ENCODE measurements at places on chromosomes 3 and 15.

DNA sequence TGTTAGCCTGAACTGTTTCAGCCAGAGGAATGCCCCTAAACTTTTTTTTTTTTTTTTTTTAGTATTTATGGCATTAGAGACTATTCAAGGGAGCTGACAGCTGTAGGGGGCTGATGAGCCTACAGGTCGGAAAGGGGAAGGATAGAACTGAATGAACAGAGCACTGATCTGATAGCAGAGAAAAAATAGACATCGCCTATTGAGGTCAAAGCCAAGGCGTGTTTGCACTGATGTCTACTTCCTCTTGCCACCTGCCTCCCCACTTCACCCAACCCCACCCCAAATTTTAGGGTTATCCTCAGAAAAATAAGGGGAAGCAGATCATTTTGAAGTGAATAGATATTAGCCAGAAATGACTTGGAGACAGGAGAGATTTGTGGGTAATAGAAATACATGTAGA, 3.0 kb upstream of the ZMAT3 start:
- no peak for DNase-seq

DNA sequence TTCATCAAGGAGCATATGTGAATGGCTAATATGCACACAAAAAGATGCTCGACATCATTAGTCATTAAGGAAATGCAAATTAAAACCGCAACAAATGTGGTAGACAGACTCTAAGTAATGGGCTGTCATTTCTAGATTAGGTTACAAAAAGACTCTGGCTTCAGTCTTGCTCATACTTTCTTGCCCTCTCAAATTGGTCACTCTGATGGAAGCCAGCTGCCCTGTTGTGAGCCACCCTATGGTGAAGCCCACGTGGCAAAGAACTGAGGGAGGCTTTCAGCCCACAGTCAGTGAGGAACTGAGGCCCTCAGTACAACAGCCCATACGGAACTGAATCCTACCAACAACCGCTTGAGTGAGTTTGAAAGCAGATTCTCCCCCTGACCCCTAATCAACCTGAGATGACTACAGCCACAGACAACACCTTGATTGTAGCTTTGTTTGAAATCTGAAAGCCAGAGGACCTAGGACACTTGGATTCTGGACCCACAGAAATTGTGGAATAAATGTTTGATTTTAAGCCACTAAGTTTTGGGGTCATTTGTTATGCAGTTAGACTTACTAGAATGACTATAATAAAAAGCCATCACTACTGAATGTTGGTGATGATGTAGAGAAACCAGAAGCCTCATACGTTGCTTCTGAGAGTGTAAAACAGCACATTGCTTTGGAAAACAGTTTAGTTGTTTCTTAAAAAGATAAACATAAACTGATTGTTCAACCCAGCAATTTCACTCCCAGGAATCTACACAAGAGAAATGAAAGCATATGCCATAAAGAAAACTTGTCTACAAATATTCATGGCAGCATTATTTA, 45.7 kb downstream of the EHHADH start:
- no peak for DNase-seq

DNA sequence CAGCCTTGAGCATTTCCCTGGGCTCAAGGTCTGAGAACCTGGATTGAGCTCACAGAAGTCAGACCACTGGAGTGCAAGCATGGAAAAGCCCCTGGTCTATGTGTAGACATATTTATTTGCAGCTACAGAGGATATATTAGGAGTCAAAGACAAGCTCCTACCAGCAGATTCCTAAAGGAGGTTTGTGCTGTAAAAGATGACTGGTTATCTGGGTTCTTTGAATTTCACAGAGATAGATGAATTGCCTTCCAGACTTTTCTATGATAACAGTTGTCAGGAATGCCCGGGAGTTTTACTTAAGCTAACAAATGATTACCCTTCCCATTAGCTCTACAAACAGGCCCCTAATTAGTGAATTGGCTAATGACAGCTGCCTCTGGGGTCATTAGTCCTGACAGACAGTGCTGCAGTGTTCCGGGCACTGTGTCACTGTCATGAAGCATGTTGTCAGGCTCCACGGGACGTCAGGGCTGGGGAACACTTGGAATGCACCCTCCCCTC, 48.8 kb upstream of the PLXNA1 start:
- DNase-seq = no peak

GRCh38 chr3:171121801-171122200, 95.3 kb upstream of the SLC2A2 start:
- no peak for DNase-seq

GRCh38 chr3:66383998-66384745, 116.7 kb downstream of the LRIG1 start:
- DNase-seq = no peak

DNA sequence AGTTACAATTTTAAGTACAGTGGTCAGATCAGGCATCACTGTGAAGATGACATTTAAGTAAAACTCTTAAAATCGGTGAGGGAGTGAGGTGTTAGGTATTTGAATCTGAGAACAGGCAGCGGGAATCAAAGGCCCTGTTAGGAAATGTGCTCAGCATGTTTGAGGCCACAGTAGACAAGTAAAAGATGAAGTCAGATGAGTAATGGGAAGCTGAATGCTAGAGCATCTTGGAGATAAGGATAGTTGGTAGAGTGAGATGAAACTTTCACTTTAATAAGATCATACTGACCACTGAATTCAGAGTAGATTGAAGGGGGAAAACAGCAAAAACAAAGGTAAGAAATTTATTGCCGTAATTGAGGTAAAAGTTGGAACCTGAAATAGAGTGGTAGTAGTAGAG, 61.6 kb downstream of the DCBLD2 start:
- no peak for DNase-seq

GRCh38 chr3:188090620-188091309, 63.2 kb upstream of the LPP start:
- no peak for DNase-seq

DNA sequence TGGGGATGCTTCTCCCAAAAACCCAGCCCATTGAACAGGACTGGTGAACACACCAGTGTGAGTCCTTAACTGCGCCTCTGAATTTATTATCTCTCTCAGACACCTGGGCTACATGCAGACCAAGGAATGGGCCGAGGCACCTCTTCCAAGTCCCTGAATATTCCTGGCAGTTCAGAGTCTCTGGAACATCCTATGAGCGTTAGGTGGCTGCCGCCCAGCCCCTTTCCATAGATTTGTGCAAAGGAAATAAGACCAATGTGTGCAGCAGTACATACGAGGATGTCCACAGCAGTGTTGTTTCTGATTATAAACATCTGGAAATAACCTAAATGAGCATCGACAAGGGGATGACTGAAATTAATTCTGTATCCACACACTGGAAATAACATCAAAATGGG, 104.9 kb upstream of the RPL32 start:
- no peak for DNase-seq

DNA sequence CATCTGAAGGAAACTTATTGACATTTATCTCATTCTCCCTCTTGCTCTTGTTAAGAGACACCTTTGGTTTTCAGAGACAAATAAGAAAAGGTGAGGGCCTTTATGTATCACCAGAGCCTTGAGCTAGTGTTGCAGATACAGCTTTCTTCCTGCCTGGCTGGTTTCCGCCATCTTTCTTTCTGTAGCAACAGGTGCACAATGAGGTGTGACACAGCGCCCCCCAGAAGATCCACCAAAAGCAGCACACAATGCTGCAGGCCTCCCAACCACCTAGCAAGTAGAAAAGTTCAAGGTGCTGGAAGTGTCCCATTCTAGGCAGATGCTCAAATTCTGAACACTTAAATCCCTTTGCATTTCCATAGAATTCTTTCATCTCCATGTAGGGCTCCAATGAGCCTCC, 106.6 kb downstream of the FOXP1 start:
- no peak for DNase-seq

DNA sequence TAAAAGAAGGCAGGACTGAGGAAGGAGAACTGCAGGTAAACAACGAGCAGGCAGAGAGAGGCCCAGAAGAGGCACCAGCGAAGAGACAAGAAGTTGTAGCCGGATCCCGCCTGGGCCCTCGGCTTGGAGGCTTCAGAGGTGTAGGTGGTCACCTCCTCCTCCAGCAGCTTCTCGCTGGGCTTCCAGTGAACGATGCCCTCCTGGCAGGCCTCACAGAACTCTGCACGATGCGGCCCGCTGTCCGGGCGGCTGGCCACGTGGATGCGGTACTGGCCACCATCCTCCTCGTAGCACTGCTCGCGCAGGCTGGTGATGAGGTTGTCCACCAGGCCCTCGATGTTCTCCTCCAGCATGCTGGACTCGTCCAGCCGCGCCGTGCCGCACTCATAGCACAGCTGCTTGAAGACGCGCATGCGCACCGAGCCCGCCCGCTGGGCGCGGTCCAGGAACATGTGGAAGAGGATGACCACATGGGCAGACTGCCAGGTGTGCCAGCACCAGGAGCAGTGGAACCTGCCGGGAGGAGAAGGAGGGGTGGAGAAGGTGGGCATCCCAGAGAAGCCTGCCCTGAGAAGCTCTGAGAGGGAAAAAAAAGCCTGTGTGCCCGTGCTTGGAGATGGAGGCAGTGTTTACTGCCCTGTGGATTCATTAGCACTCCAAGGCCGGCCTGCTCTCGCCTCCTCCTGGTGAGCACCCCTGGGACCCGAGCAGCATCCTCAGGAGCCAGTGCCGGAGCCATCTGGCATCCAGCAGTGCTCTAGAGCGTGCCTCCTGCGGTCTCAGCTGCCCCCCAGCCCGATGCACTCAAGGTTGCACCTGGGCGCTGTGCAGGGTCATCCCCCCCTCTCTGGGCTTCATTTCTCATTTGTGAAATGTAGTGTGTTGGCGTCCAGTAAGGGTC, 3.6 kb downstream of the RTP2 start:
- no peak for DNase-seq

- DNase-seq = peak; percentile 71
Observed at GRCh38 chr3:192850451-192850981, 67.1 kb downstream of the MB21D2 start.

GRCh38 chr15:35136321-35137189, 51.5 kb upstream of the NANOGP8 start:
- DNase-seq = no peak

DNA sequence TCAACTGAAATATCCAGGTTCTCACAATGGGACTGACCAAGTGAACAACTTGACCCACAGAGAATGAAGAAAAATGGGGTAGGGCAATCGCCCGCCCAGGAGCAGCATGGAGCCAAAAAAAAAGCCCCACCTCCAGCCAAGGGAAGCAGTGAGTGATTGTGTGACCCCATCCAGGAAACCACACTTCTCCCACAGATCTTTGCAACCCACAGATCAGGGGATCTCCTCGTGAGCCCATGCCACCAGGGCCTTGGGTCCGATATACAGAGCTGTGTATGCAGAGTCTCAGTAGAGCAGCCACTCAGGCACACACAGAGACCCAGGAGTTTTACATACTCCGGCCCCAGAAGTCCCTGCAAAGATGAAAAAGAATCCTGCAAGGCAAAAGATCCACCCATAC, 35.7 kb downstream of the PYGO1 start:
- DNase-seq = peak; percentile 3

DNA sequence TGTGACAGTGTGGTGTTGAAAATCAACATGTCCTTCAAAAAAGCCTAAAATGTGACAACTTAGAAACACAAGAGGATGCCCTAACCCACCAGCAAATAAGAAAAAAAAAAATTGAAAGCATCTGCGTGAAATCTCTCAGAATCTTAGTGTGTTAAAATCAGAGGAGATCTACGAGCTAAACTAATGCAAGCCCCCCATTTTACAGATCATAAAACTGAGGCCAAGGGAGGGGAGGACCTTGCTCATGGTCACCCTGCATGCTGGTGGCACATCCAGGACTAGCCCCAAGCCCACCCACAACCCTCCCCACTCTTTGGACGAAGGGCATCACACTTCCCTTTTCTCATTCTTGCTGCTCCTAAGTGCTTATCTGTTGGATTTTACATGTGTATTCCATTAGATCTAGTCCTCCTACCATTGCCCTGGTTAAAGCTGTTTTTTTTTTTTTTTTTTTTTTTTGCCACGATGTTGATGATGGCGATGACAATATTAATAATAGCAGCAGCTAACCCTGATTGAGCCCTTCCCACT, 29.1 kb upstream of the NOX5 start:
- DNase-seq = no peak

- DNase-seq = no peak
Observed at GRCh38 chr3:20648294-20648693, 462.3 kb upstream of the SGO1 start.

GRCh38 chr3:112847692-112848091, 1.0 kb upstream of the CD200R1L start:
- no peak for DNase-seq

- DNase-seq = no peak
Observed at GRCh38 chr3:160825311-160825800, 69.3 kb downstream of the PPM1L start.

DNA sequence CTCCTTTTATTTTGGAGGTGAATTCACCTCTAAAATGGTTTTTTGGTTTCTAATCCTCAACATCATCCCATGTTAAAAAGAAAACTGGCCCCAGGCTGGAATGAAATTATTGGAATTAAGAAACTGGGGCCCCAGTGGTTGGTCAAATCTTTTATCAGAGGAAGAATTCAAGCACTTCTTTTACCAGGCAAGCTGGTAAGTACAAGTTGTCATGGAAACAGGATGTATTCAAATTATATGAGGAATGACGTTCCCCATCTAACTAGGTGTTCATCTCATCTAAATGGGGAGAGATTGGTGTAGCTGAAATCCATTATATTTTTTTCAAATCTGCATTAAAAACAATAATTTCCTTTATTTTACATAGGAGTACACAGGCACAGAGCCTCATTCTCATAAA, 9.7 kb upstream of the EIF4E3 start:
- DNase-seq = no peak

GRCh38 chr15:58355382-58355971, 76.3 kb upstream of the LIPC start:
- no peak for DNase-seq

DNA sequence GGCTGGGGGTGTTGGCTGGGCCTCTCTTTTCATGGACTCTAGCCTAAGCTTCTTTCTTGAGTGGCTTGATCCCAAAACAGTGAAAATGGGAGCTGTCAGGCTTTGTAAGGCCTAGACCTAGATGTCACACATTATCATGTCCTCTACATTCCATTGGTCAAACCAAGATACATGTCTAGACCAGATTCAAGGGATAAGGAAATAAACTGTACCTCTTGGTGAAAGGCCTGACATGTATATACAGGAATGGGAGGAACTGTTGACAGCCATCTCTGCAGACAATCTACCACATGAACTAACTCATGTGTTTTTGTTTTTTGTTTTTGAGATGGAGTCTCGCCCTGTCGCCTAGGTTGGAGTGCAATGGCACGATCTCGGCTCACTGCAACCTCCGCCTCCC, 11.1 kb upstream of the RPP25 start:
- no peak for DNase-seq

GRCh38 chr3:136932523-136932922, 25.3 kb upstream of the IL20RB start:
- peak; percentile 87 for DNase-seq

GRCh38 chr15:73900095-73900712, 26.1 kb upstream of the LOXL1 start:
- DNase-seq = no peak

DNA sequence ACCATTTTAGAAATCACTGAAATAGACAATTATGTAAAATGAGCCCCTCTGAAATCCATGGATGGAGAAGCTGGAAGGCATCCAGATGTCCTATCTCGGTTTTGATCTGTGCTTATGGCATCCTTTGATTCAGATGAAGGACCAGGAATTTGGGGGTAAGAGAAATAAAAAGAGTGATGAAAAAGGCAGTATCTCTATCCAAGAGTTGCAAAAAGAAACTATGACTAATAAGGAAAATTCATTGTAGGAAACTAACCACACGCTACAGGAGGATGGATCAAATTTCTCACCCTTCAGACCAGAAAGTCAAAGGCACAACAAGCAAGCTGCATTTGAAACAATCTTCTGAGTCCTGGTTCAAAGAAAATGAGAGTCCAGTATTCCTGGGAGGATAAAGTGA, 34.8 kb downstream of the SRGAP3 start:
- no peak for DNase-seq

GRCh38 chr3:48877671-48878070, 21.0 kb downstream of the SLC25A20 start:
- DNase-seq = peak; percentile 79

Data from suppressor macrophage treated with lipopolysaccharide for 4 hours (primary cell).